ENCODE measurements at places on chromosomes 13 and 19.

GRCh38 chr19:40588926-40589569, 12.1 kb upstream of the LTBP4 start:
- DNase-seq: no peak
- H3K27ac ChIP-seq: peak overlapping the region; percentile 79
- H3K36me3 ChIP-seq: peaks cover 28% of the 10 kb centered on the region
- no peak overlapping the region for H3K4me3 ChIP-seq
- no peaks in the 10 kb centered on the region for H3K27me3 ChIP-seq

DNA sequence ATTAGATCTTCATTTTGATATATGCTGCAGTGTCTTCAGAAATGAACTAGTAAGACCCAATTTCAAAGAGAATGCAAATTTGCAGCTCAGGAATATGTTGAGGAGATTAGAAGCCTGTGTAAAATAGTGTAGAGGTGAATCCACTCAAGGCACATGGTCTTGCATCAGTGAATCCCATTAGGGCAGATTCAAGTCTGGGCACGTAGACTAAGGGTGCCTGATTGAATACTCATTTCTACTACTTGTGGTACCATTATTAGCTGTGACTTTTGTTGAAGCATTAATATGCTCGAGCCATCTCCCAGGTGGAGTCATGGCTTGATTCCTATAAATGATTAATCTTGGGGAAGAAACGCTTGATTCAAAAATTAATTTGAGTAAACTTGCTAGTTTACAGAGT, 129.4 kb downstream of the AKAP11 start:
- H3K36me3 ChIP-seq: no peaks in the 10 kb centered on the region
- no peak overlapping the region for H3K4me3 ChIP-seq
- H3K27ac ChIP-seq: no peak overlapping the region
- peaks cover 34% of the 10 kb centered on the region for H3K4me1 ChIP-seq

GRCh38 chr19:5628461-5628860, 5.6 kb downstream of the SAFB start:
- H3K4me3 ChIP-seq: no peak overlapping the region
- H3K36me3 ChIP-seq: peaks cover 50% of the 10 kb centered on the region
- no peak overlapping the region for H3K27ac ChIP-seq
- H3K4me1 ChIP-seq: peaks cover 74% of the 10 kb centered on the region

DNA sequence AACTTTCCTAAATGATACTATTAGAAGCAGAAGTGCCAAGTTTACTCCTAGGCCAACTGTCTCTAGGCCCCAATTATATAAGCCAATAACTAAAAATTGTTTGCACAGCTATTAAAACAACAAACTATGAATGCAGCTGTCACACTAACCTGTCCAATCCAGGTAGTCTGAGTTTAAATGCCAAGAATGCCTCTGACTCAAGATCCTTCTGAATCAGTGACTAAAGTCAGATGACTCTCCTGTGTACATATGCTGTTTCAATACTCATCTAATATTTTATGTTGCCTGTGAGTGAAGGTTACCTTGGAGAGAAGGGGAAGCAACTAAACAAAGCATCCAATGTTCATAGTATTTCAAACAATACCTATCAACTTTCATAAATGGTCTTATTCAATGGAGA, 257.0 kb downstream of the ENOX1 start:
- no peak overlapping the region for H3K27ac ChIP-seq
- no peaks in the 10 kb centered on the region for H3K36me3 ChIP-seq
- H3K4me1 ChIP-seq: no peaks in the 10 kb centered on the region
- no peak for DNase-seq

GRCh38 chr19:33493401-33494275, 28.0 kb downstream of the PEPD start:
- H3K4me1 ChIP-seq: peaks cover 6% of the 10 kb centered on the region
- no peak overlapping the region for H3K4me3 ChIP-seq
- no peaks in the 10 kb centered on the region for H3K27me3 ChIP-seq
- H3K36me3 ChIP-seq: peaks cover 8% of the 10 kb centered on the region

DNA sequence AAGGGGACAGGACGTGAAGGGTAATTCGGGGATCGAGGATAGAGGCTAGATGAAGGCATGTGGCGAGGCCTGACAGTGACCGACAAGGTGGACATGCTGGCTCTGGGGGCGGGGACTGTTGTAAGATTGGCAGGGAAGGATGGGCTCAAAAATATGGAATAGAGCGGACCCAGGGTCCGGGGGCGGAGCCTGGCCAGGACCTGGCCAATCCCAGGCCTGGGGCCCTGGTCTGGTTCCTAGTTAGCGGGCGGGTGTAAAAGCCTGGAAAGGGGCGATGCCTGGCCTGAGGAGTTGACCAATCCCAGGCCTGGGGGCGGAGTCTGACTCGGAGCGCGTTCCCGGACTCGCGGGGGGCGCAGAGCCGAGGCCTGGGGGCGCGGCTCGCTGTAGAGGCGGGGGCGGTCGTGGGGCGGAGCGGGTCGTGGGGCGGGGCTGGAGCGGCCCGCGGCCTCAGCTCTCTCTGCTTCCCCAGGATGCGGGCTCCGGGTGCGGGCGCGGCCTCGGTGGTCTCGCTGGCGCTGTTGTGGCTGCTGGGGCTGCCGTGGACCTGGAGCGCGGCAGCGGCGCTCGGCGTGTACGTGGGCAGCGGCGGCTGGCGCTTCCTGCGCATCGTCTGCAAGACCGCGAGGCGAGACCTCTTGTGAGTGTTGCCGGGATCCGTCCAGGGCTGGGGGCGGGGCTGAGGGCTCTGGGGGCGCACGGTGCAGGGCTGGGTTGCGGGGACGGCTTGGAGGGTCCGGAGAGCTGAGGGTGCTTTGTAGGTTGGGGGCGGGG, at the start of gene SLC27A1:
SLC27A1 (plus strand) TSS at position 457 of the 774 bp plus-strand sequence; CDS start at position 474, 17 bp downstream.
- peak; percentile 81 for DNase-seq
- peaks cover 11% of the 10 kb centered on the region for H3K36me3 ChIP-seq
- H3K27ac ChIP-seq: peak within 1 kb of the TSS; percentile 86
- H3K4me1 ChIP-seq: peaks cover 39% of the 10 kb centered on the region
- peak within 1 kb of the TSS; percentile 91 for H3K4me3 ChIP-seq

DNA sequence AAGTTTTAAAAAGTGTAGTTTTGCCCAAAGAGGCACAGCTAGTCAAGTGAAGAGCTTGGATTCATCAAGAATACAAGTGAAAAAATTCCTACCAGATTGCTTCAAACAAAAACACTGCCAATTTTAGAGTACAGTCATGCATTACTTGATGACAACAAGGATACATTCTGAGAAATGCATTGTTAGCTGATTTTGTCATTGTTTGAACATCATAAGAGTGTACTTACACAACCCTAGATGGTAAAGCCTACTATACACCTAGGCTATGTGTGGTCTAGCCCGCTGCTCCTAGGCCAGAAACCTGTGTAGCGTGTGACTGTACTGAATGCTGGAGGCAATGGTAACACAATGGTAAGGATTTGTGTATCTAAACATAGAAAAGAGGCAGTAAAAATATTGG, 41.1 kb downstream of the TMTC4 start:
- no peaks in the 10 kb centered on the region for H3K27me3 ChIP-seq
- H3K4me3 ChIP-seq: no peak overlapping the region
- peak overlapping the region; percentile 22 for H3K27ac ChIP-seq
- H3K4me1 ChIP-seq: no peaks in the 10 kb centered on the region
- H3K36me3 ChIP-seq: peaks cover 20% of the 10 kb centered on the region

DNA sequence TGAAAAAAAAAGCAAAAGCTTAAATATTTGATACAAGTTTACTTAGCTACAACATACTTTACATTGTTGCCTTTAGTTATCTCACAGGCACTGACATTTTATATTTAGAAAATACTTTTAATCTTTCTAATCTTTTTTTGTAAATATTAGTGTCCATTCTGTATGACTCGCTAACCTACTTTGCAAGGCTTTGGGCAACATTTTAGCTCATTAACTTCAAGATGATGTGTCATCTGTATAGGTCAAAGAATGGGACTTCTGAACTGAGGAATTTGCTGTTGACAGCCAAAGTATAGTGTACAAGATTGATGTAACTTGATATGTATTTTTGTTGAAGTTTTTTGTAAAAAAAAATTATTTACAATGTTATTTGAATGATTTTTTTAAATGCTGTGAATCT, 2.7 kb upstream of the C1QTNF9 start:
- no peaks in the 10 kb centered on the region for H3K27me3 ChIP-seq
- H3K4me3 ChIP-seq: no peak overlapping the region
- H3K27ac ChIP-seq: no peak overlapping the region
- H3K4me1 ChIP-seq: peaks cover 7% of the 10 kb centered on the region

Data from central memory CD8-positive, alpha-beta T cell (primary cell).